ENCODE measurements at places on chromosomes 1 and 21. TPM values are rescaled to one million over a fixed set of nuclear protein-coding genes. Genes with fewer than 3 reads are reported as not detected.

The FAM43B gene
- total RNA-seq: 0.36 TPM

The CD1B gene
- not detected for total RNA-seq

The HPDL gene
- 2.9 TPM for total RNA-seq

The FMOD gene
- total RNA-seq: 0.17 TPM

The HORMAD1 gene
- not detected for total RNA-seq
